ENCODE measurements at places on chromosomes 7 and 10.
A peak's percentile ranks its signal among the peaks of the same experiment; 100 is the strongest.

DNA sequence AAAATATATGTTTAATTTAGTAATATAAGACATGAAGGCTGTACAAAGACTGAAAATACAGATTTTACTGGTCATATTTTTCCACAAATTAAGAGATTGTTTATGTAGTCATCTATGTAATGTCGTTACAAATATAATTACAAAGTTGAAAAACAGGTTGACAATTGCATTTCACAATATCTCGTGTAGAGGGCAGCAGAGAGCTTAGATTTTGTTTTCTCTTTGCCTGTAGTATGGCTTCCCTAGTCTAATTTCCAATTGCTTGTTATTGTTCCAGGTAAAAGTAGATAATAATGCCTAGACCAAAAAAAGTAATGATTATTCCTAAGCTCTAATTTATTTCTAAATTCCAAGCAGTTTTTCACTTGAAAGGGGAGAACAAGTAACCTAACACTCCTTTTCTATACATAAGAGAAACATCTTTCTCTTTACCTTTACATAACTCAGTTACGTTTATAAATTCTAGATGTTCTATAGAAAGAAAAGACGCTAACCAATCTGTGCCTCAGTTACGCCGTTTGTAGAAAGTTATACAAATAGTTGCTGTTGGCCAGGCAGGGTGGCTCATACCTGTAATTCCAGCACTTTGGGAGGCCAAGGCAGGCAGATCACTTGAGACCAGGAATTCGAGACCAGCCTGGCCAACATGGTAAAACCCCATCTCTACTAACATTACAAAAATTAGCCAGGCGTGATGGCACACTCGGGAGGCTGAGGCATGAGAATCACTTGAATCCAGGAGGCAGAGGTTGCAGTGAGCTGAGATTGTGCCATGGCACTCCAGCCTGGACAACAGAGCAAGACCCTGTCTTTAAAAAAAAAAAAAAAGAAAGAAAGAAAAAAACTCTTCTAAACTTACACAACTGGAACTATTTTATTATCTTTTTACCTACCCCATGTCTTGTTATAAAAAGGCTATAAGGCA, 30.0 kb downstream of the NET1 start:
- peak; percentile 21 for DNase-seq

DNA sequence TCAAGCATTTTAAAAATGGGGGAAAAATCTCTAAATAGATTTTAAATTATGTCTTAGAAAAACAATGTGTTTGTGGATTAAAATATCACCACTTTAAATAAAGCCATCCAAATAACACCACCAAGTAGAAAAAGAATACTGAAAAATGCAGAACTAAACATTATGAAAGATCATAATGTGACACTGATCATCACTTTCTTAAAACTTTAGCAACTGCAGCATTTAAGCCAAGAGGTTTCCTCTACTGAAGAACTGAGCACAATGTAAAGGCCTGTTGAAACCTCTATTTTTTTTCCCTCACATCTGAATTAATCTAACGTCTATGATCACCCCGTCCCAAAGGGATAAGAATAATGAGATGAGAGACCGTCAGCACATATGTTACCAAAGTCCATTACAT, 18.6 kb downstream of the MINDY3 start:
- DNase-seq = no peak

GRCh38 chr7:41688012-41688625, 14.8 kb downstream of the INHBA start:
- DNase-seq = no peak

GRCh38 chr7:49791088-49791741, 17.8 kb downstream of the VWC2 start:
- DNase-seq = no peak

- DNase-seq = no peak
Observed at GRCh38 chr7:48035967-48036478, 680 bp downstream of the C7orf57 start.

GRCh38 chr10:11017570-11018431, at the start of gene CELF2:
Gene CELF2 (plus strand): TSS chr10:11017872. CDS start chr10:11018090, 218 bp downstream.
- no peak for DNase-seq

GRCh38 chr10:3400348-3400747, 227.8 kb upstream of the PITRM1 start:
- DNase-seq = no peak

DNA sequence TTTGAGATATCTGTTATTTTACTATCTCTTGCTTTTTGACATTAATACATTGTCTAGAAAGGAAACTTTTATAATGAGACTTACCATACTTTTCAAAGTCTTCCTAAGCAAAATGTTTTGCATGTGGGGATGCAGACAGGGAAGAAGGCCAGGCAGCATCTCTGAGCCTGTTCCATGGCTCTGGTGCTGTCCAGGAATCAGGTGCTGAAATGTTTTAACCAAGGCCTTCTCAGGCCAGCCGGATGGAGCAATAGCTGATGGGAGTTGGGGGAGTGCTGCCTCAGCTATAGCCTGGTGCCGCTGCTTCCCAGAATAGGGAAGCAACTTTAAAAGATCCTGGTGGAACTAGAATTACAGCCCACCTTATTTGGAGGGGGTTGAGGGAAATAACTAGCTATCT, 38.5 kb downstream of the CRTAC1 start:
- DNase-seq = no peak

GRCh38 chr7:90178679-90179278, 24.5 kb downstream of the STEAP1 start:
- no peak for DNase-seq

GRCh38 chr7:117010375-117011133, 57.3 kb downstream of the ST7 start:
- no peak for DNase-seq

GRCh38 chr10:79111427-79111826, 42.7 kb downstream of the ZMIZ1 start:
- no peak for DNase-seq

DNA sequence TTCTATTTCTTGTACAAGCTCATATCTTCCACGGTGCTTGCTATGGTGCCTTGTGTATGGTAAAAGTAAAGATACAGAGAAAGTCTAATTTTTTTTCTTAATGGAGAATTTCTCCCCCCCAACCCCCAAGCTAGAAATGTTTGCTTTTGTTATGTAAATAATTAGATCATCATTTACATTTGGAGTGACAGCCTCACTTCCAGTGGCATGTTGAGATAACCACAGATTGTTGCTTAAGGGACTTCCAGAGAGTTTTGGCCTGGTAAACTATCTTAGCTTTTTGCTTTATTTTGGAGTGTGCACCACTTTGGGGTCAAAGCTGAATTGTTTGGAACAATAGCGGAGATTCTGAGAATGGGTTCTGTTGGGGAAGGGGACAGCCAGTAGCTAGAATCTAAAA, 129.7 kb downstream of the ZNF365 start:
- no peak for DNase-seq

DNA sequence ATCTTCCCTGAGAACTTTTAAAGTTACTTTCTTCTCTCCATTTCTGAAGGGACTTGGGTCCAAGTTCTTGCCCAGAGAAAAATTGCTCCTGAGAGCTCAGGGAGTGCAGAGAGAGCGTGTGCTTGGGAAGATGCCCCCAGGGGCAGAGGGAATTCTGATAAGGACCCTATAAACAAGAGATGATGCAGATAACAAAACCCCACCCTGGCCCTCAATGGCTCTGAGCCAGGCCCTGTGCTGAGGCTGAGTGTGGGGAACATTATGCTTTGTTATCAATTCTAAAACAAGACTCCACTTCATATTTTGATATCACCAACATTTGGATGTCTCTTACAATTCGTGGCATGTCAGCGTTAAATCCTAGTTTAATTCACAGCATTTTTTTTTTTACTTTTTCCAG, 34.4 kb upstream of the HABP2 start:
- DNase-seq = no peak

DNA sequence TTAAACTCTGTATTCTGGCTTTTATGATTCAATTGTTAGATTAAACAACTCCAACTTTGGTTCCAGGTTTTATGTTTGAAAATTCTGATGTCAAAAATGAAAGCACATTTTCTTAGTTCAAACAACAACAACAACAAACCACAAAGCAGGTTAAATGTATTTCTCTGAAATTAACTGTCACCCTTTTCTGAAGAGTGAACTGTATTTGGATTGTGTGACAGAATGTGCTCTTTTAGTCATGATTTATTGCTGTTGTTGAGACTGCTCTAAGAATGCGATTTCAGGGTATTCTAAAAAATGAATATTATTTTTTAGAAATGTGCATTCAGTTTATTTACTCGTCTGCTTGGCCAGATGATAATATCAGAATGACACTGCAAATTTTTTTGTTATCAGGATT, 144.1 kb downstream of the GNAI1 start:
- no peak for DNase-seq

DNA sequence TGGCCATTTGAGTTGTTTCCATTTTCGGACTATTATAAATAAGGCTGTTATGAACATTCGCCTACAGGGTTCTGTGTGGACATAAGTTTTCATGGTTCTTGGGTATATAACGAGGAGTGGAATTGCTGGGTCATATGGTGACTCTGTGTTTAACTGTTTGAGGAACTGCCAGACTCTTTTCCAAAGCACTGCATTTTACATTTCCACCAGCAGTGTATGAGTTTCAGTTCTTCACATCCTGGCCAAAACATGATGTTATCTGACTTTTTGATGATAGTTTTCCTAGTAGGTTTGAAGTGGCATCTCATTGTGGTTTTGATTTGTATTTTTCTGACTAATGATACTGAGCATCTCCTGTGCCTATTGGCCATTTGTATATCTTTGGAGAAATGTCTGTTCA, 5.4 kb downstream of the SUV39H2 start:
- no peak for DNase-seq

DNA sequence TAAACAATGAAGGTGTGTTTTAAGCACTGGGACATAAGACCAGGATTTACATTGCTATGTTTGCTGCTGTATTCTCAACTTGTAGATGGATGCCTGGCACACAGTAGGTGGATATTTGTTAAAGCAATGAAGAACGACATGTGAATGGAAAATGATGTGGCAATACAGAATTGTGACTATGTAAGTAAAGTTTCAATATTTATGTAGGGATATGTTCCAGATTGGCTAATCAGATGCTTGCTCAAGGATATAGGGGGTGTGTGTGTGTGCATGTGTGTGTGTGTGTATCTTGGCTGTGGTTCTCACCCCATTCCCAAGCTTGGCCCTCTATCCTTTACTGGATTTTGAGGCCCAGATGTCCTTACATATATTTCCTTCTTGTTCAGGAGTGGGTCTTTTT, 42.7 kb upstream of the LAMB1 start:
- DNase-seq = no peak

- no peak for DNase-seq
Observed at GRCh38 chr7:51013861-51014511, 231.3 kb upstream of the GRB10 start.

DNA sequence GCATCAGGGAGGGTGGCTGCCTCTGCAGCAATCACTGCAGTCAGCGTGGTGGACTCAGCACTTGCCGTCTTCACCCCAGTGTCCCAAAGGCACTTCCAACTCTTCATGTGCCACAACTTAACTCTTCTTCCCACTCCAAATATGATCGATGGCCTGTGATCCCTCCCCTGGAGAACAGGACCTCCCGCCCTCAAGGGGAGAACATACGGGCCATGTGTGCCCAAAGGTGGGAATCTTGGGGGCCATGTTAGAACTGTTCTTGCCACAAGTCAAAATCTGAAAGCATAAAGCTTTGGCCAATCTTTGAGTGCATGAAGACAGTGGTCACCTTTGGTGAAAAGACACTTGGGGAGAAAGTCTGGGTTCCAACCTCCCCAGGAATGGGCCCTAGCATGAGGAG, 368.5 kb upstream of the MGMT start:
- no peak for DNase-seq

DNA sequence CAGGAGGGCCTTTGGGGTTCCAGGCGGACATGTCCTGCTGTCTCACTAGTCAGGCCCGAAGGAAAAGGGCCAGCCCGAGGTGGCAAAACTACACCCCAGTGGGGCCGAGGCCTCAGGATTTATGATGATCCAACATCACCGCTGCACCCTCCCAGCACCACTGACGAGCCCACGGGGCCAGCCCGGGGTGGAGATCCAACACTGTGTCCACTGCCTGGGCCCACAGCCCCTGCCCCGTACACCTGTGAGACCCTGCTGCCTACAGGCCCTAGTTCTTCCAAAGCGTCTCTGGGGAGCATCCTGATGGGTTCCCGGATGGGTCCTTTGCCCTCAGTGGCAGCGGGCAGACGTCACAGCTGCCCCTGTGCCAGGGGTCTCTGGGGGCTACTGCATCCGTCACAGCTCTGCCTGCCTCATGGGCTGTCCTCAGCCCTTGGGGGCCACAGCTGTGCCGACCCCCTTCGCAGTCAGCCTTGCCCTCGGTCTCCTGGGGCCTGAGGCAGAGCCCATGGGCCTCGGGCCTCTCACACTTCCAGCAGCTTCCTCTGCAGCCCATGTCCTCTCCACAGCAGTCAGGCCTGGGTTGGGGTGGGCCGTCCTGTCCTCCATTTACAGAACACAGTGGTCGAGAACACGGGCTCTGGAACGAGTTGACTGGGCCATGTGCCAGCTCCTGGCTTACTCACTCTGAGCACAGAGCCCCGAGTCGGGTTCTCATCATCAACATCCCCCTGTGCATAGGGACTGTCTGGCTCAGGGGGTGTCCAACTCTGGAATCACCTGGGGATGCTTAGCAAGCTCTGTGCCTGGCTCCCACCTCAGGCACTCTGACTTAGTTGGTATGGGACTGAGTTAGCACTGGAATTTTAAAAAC, 64.9 kb downstream of the FOXL3 start:
- no peak for DNase-seq

DNA sequence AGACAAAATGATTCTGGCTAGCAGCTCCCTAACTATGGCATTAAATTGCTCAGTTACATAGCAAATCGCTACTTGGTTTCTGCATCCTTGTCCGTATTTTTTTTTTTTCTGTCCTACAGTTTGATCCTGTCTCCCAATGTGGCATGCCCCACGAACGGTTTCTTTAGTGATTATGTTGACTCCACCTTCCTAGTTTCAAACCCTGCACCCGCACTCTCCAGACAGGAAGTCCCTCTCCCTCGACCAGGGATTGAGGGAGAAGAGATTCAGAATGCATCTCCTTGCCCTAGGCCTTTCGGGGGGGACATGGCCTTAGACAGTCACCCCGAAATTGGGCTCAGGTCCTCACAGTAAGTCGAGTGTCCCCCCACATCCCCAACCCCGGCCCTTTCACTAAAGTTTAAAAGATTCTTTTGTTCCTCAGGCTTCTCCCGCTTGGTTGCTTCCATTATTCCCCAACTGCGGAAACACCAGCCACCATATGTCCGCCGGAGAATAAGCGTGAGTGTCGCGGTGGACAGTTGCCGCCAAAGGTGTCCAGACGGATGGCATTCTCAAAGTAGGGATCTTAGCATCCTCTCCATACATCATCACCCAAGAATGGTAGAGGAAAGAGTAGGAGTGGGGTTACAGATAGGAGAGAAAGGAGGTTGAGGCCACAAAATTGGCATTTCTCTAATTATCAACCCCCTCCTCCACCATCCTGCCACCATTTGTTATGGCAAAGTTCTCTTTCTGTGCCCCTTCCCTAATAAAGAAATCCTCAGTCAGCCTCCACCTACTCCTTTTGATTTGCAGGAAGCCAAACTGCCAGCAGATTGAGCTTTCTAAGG, 7.3 kb downstream of the EVX1 start:
- no peak for DNase-seq

DNA sequence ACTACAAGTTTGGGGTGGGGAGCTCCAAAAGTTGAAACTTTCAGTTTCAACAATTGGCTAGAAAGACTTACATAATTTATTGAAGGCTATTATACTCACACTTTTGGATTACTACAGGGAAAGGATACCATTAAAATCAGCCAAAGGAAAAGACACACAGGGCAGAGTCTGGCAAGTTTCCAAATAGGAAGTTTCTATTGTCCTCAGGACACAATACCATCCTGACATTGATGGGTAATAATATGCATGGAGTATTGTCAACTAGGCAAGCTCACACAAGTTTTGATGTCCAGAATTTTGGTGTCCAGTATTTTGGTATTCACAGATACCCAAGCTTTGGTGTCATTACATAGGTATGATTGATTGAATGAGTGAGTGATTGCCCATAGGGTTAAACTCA, 872.6 kb upstream of the SORCS1 start:
- no peak for DNase-seq
